Occipital lobe (tissue), 3 donors: ENCODE measurements at places on chromosomes 5 and 9. TPM values are rescaled to one million over a fixed set of nuclear protein-coding genes. Genes with fewer than 3 reads are reported as not detected.

The PDLIM4 gene
- 3.1 TPM for total RNA-seq

The PCDHB2 gene
- 14.2 TPM for total RNA-seq

The PLAC8L1 gene
- not detected for total RNA-seq

The BAAT gene
- 0.31 TPM for total RNA-seq

The C9 gene
- total RNA-seq, result not detected

The CARTPT gene
- total RNA-seq, result not detected

The GZMA gene
- total RNA-seq, result not detected

The SPINK7 gene
- not detected for total RNA-seq

The CFAP77 gene
- total RNA-seq, result not detected
